Caki2 (cell line): ENCODE measurements at places on chromosomes 5 and 9. TPM values are rescaled to one million over a fixed set of nuclear protein-coding genes. Genes with fewer than 3 reads are reported as not detected.

PRSS3 gene
- total RNA-seq: not detected in 2 replicates

DNA sequence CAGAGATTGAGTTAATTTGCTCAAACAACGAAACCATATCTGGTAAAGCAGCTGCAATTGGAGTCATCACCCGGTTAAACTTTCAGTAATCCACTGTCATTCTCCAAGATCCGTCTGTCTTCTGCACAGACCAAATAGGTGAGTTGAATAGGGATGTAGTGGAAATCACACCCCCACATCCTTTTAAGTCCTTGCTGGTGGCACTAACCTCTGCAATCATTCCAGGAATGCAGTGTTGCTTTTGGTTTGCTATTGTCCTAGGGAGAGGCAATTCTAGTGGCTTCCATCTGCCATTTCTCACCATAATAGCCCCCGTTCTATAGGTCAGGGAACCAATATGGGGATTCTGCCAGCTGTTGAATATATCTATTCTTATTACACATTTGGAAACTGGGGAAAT is 14.6 kb upstream of the BTF3 start:
- no peak for DNase-seq

DNA sequence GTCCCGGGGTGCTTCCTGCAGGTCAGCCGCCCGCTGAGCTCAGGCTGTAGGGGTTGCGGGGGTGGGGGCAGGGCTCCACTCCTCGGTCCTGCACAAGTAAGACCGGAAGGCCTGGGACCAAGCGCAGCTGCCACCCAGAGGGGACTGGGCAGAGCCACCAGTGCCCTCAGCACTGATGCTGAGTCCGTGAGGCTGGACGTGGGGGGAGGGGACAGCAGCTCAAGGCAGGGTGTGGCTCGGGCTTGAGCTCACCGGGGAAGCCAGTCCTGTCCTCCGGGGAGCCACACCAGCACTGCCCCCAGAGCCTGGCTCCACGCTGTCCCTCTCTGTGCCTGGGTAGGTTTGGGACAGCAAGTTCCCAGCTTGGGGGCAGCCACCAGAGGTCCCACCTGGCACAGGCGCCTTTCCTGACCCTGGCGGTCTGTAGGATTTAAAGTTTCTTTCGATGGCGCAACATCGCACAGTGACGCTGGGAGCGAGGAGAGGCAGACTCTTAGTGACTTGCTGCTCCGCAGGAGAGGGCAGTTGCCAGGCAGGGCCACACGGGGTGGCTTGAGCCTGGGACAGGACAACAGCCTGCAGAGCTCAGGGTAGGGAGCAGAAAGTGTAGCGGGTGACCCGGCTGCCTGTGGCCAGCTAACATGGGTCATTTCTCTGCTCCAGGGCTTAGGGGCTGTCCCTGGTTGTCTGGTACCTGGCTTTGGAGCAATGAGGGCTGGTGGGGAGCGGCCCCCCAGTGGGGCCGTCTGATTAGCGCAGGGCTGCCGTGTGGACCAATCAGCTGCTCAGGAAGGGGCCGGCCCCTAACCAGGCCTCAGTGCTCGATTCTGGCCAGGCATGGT is 5.7 kb downstream of the LCN1 start:
- no peak for DNase-seq

DNA sequence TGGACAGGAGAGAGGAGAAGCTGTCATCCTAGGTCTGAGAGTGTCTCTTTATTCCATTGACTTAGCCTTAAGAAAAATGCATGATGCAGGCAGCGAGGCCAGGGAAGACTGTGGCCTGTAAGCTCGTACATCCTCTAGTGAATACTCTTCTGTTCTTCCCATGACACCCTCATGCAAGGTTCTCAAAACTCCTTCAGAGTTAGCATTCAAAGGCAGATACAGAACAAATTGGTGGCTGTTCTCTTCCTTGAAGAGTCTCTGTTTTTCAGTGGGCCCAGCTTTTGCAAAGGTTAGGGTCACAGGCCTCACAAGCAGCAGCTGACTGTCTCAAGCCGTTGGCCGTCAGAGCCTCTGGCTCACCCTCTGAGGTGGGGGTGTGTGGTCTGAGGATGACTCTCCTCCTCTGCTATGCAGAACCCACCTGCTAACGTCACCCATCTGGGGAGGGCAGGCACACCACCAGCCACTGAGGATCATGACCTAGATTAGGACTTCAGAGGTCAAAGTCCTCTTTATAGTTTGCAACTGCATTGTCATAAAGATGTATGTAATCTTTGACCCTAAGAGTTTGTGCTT is 15.1 kb downstream of the ADCY2 start:
- DNase-seq: no peak

ZNG1F gene
- total RNA-seq: 0.07 and 3.2 TPM in 2 replicates
